ENCODE measurements at places on chromosomes 4 and X.

- peak; percentile 23 for DNase-seq
These were observed 132.6 kb downstream of the GLUD2 start for GRCh38 chrX:121179972-121180371.

DNA sequence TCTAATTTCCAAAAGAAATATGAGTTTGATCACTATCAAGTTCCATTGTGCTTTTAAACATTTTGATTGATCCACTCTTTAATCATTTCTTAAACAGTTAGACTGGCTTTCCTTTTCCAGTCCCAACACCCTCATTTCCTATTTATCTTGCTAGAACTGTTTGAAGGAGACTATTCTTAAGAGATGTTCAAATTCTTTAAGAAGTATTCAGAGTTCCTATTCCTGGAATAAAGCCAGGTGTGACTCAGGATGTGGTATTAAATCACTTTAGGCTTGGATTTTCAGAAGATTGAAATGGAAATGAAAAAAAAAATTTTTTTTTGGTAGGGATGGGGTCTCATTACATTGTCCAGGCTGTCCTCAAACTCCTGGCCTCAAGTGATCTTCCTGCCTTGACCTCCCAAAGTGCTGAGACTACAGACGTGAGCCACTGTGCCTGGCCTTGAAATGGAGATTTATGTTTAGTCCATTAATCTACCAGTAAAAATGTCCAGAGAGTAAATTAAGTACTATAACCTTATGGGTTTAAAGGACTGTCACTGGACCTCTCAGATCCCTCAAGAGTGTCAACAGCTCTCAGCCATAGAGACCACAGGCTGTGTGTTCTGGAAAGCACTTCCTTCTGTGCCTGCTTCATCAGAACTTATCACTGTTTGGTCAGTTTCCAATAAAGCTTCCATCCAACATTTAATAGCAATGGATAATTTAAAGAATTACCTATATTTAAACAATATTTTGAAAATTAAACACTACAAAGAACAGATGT, 90.7 kb downstream of the CDS1 start:
- no peak for DNase-seq

DNA sequence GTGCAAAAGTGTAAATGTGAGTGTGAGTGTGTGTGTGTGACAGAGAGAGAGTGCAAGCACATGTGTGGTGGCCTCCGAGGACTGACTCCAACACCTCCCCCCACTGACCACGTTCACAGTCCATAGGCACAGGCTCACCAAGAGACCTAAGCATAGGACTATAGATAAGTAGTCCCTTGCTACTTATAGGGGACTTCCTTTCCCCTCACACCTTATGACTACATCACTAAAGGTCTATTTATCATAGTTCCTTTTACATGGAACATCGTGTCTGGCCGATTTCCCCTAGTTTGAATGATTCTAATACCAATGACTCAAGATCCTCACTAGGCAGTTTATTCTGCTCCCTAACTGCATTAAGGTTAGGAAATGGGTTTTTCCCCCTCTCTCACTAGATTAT, 17.8 kb downstream of the FRMPD3 start:
- DNase-seq = no peak

GRCh38 chrX:48802905-48803200, 986 bp downstream of the HDAC6 start:
- DNase-seq = no peak

GRCh38 chr4:2251795-2252529, 9.9 kb downstream of the MXD4 start:
- DNase-seq = no peak
